Activated naive CD8-positive, alpha-beta T cell treated with anti-CD3 and anti-CD28 coated beads, Interleukin-2, amount 10 ng/mL, durations not matched to agents 7 days and 5 days (primary cell): ENCODE measurements at places on chromosomes 2 and 18. TPM values are rescaled to one million over a fixed set of nuclear protein-coding genes. Genes with fewer than 3 reads are reported as not detected.

GRCh38 chr18:42363446-42364441 lies 408.7 kb downstream of the PIK3C3 start:
- no peak for DNase-seq
- H3K27me3 ChIP-seq = peaks cover 2% of the 10 kb centered on the region
- no peaks in the 10 kb centered on the region for H3K4me1 ChIP-seq

DNA sequence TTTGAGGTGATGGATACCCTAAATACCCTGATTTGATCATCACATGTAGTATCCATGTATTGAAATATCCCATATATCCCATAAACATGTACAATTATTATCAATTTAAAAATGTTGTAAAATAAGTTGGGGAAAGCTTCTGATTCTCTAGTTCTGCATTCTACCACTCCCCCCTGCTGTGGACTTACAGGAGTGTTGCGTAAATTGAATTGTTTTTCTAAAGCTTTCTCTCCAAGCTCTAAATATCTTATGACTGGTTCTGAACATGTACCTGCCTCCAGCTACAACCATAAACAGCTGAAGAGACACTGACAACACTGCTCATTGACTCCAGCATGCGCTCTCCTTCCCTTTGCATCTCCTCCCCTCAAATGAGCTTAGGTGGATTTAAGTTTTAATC lies 145.2 kb downstream of the MGAT5 start:
- peaks cover 11% of the 10 kb centered on the region for H3K36me3 ChIP-seq
- H3K4me3 ChIP-seq = no peak overlapping the region
- peaks cover 2% of the 10 kb centered on the region for H3K4me1 ChIP-seq
- H3K27me3 ChIP-seq = no peaks in the 10 kb centered on the region

- H3K4me3 ChIP-seq = no peak overlapping the region
- H3K27me3 ChIP-seq = no peaks in the 10 kb centered on the region
- no peak overlapping the region for H3K27ac ChIP-seq
- no peak for DNase-seq
- no peaks in the 10 kb centered on the region for H3K36me3 ChIP-seq
- H3K4me1 ChIP-seq = no peaks in the 10 kb centered on the region
Measured at GRCh38 chr2:163646687-163647086, 89.1 kb downstream of the FIGN start.

Gene SIX3
- not detected for total RNA-seq

Gene LONRF2
- 0.08 TPM for total RNA-seq
